A549 treated with CORT108297 at 1 μM for 4 hours (cell line): ENCODE measurements at places on chromosomes 7 and 10. TPM values are rescaled to one million over a fixed set of nuclear protein-coding genes. Genes with fewer than 3 reads are reported as not detected.

The SFTPA1 gene
- total RNA-seq, result not detected in 5 replicates

The FEZF1 gene
- total RNA-seq, result not detected in 5 replicates

The ITPRID1 gene
- not detected in 5 replicates for total RNA-seq

The DEPP1 gene
- total RNA-seq, result 1.1 to 1.9 TPM (median 1.4 TPM) in 5 replicates

The DLX5 gene
- total RNA-seq, result not detected in 5 replicates

The TACR2 gene
- 0.10 to 0.33 TPM (median 0.19 TPM) in 4 of 5 replicates, not detected in the other for total RNA-seq

The MAGI2 gene
- total RNA-seq, result 0.27 to 0.46 TPM (median 0.39 TPM) in 5 replicates

The BEND7 gene
- 9.5 to 13.6 TPM (median 12.3 TPM) in 5 replicates for total RNA-seq

The MBL2 gene
- total RNA-seq, result not detected in 5 replicates

The TMEM270 gene
- 0.26 TPM in 1 of 5 replicates, not detected in the others for total RNA-seq

The MMRN2 gene
- total RNA-seq, result 0.58 to 1.5 TPM (median 0.73 TPM) in 5 replicates

The TMEM140 gene
- total RNA-seq, result 0.98 to 1.8 TPM (median 1.1 TPM) in 5 replicates

The PLAU gene
- total RNA-seq, result 109 to 124 TPM (median 120 TPM) in 5 replicates

The ADCY1 gene
- 1.3 to 3.0 TPM (median 2.5 TPM) in 5 replicates for total RNA-seq

The ASCC1 gene
- 28.6 to 42.6 TPM (median 33.3 TPM) in 5 replicates for total RNA-seq

The NPC1L1 gene
- 0.01 to 0.08 TPM (median 0.06 TPM) in 5 replicates for total RNA-seq
